HuH-7 (cell line): ENCODE measurements at places on chromosomes 3 and 15.

DNA sequence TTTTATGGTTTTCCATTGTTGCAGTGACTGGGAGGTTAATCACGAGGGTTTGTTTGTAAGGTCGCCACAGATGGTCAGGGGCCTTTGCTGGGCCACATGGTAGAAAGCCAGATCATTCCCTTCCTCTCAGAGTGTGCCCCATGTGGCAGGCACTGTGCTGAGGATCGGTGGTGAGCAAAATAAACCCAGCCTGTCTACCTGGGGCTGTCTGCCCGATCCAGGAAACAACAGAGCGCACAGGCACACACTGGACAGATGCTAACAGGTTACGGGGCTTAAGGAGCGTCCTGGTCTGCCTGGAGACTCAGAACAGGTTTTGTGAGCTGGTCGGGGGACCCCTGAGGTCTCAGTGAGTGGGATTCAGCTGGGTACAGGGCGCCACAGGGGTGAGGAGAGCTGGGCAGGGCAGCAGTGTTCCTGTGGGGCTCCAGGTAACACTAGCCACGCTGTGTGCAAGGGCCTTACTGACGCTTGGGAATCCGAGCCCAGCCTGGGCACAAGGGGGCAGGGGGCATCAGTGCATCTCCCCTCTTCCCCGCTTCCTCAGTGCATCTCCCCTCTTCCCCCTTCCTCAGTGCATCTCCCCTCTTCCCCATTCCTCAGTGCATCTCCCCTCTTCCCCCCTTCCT is 136.4 kb downstream of the DNAJB8 start:
- DNase-seq: no peak

DNA sequence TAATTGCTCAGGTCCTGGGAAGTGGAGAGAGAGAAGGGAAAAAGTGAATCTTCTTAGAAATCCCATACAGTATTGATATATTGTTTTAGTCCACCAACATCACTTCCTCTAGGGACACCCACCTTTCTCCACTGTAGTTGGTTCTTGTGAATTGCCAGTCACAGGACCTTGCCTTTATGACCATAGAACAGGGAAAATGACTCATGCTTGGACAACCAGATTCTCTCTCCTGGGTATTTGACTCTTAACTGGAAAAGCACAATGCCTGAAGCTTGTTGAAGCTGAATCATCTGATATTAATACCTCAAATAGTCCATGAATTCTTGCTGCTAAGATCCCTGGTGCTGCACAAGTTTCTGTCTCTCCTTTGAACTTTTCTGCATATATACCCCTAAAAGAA is 32.5 kb upstream of the DCLK3 start:
- DNase-seq: no peak

- DNase-seq: no peak
Observed at GRCh38 chr15:77042245-77042919, 28.5 kb downstream of the TSPAN3 start.

DNA sequence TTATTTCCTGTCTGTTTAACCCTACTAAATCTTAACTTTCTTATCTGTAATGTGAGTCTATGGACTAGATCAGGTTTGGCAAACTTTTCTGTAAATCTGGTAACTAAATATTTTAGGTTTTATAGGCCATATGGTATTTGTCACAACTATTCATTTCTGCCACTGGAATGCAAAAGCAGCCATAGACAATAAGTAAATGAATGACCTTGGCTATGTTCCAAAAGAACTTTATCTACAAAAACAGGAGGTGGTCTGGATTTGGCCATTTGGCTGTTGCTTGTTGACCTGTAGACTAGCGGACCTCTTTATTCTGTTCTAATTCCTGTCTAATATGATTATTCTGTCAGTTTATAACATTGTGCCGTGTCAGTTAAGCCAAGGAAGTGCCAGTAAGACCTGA is 314.2 kb downstream of the LPP start:
- no peak for DNase-seq

GRCh38 chr3:168044049-168044448 is 51.7 kb downstream of the GOLIM4 start:
- no peak for DNase-seq

DNA sequence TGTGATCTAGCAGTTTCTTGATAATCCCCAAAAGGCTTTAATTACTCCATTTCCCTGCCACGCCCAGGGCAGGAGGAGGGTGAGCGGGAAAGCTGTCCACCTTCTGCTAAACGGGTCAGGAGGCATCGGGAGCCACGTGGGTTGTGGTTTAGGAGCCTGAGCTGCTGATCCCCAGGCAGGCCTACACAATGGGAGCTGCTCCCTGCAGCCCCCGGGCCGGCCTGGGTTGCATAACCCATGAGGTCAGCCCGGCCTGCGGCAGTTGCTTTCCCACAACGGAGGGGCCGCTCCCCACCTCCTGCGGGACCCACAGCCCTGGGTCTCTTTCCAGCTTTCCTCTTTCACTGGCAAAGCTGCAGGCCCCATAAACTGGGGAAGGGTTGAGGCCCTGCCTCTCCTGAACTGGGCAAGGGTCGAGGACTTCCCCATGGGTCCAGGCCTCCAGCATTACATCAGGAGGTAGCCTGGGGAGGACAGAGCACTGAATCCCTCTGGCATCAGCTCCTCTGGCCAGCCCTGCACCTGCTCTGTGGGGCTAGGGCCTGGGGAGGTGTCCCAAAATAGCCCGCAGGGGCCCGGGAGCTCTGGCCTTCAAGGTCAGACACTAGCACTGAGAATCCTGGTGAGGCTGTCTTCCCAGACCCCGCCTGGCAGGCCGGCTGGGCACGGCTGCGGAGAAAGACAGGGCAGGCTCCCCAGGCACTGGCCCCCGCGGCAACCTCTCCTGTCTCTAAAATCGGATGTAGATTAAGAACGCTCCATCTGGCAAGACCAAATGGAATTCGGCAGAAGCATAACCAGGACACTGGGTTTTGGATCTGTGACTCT is 47.3 kb downstream of the ZDHHC19 start:
- DNase-seq: peak; percentile 80

DNA sequence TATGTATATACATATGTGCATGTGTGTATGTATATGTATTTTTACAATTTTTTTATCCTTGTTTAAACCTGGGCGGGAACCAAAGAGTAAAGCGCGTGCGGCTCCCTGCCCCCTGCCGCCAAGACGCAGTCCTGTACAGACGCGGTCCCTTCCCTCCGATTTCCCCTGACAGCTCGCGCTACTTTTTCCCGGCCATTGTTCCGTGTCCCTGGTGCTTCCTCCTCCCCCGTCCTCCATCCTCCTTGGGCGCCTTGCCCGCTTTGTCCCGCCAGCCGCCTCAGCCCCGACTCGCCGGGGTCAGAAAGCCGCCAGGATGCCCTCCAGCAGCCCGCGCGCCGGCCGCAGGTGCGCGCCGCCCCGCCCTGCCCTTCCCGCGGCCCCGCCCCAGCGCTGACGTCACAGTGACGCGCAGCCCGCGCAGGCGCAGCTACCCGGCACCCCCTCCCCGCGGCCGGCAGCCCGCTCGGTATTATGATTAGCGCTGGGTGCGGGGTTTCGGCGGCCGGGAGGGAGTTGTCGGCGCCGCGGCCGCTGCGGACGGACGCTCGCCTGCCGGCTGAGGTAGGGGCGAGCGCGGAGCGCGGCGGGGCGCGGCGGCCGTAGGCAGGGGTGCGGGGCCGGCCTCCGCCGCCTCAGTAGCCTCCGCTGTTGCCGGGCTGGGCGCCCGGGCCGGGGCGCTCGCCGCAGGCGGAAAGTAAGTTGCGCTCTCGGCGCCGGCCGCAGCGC is at the start of gene SNRK:
TSS of gene SNRK (plus strand) at position 426 of the 726 bp plus-strand sequence. CDS start 16,664 bp downstream, outside the sequence.
- DNase-seq: peak; percentile 89

DNA sequence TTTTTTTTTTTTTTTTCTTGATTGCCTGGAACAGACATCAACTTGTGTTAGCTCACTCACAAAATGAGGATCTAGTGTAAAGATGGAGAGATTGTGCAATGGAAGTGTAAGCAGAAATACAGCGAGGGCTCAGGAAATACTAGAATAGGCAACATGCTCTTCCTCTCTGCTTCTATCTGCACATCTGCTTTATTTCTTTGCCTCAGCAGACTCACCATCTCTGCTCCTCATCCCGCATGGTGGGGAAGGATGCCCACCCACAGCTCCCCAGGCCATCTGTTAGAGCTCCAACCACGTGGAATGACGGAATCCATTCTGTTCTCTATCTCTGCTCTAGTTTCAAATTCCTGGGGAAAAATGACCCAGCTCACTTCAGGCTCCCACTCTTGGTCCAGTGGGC is 128.0 kb upstream of the ADAMTS9 start:
- DNase-seq: no peak

DNA sequence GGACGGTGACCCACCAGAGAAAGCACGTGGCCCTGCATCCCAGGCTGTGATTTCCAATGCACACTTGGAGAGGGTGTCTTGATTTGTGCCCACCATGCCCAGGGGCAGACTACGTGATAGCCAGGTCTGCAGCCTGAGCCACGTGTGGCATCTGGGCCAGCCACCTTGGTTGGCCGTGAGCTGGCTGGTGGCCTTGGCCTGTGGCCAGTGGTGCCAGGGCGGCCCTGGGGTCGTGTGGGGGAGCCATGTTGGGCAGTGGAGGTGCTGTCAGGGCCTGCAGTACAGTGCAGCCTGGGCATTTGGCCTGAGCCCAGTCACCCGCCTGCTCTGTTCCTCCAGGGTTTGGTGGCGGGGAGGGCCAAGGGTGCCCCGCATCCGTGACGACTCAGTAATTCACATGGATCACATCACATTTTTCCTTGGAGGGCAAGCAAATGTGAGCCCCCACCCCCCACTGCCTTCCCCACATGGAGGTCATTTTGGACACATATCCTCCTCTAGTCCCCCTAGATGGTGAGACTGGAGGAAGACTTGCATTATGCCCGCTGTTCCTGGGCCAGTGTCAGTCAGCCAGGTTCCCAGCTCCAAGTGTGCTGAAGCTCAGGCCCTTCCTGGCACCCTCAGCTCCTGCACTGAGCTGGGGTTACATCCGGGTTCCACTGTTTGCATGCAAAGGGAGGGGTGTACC is 201.4 kb downstream of the UBE3A start:
- no peak for DNase-seq

DNA sequence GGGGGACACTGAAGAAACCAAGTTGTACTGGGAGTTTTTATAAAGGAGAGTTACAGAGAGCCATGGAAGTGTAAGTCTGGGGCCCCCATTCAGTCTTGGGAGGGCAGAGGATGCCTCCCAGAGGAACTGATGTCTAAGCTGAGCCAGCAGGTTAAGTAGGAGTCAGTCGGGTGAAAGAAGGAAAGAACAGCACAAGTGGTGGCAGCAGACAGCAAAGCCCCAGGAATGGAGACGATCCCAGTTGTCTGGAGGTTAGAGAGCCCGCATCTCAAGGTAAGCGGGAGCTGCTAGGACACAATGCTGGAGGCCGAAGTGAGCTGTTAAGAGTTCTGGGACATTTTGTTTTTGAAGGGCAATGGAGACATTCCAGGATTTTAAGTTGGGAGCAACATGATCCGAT is 88.8 kb downstream of the TAMM41 start:
- DNase-seq: no peak

GRCh38 chr15:67641453-67641852 is 99.0 kb downstream of the MAP2K5 start:
- no peak for DNase-seq

DNA sequence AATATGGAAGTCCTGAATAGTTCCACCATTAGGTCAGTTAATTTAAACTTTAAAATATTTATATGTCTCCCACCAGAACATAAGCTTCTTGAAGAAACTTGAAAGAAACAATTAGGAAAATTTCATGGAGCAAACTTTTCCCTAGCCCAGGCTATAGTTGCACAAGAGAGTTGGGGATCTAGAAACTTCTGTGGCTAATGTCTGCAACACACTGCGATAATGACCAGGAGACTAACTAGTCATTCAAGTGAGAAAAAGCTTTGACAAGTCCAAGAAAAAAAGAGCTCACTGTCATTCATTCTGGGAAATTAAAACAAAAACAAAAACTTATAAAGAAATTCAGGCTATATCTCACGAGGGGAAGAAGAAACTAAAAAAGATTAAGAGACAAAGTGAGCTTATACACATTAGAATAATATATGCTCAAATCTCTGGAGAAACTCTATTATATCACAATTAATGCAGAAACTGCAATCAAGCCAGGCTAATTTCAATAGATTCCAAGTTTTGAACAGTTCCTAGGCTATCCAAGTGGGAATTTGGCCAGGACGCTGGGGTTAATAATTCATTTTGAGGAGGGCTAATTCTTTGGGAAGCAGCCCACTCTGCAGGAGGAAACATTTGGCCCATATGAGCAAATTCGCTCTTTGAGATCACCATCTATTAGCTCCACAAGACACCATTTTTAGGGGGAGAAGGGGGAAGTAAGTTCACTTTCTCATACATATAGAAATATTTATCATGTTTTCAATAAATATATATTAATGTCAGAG is 134.6 kb downstream of the MEIS2 start:
- no peak for DNase-seq

DNA sequence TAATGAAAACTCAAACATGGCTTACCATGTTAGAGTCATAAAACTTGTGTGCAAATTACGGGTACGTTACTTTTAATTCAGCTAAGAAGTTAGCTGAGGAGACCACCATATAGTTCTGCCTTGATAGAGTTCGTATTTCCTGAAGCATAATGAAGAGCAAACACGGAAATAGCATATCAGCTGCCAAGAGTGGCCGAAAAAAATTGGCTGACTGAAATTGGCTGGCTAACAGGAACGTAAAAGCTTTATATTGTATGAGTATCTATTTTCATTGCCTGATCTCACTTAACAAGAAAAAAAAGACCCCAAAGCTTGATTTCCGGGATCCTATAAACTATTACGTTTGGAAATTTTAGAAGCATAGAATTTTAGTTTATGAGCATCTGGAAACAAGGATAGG is 1222.9 kb downstream of the ZPLD1 start:
- no peak for DNase-seq

GRCh38 chr3:15342246-15342645 is 9.9 kb upstream of the SH3BP5 start:
- DNase-seq: no peak

DNA sequence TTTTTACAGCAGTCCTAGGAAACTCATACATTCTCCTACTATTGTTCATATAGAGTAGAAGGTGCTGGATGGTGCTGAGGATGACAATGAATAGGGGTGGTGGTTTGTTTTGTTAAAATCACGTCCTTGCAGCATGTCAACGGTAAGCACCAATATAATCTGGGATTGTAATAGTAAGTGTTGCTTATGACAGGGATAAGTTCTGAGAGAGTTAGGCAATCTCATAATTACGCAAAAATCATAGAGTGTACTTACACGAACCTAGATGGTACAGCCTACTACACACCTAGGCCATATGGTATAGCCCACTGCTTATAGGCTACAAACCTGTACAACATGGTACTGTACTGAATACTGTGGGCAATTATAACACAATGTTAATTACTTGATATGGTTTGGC is 64.3 kb upstream of the TSPAN3 start:
- DNase-seq: no peak
